ENCODE measurements at places on chromosomes 16 and 17.

- no peak for DNase-seq
Observed at GRCh38 chr16:68686905-68687304, 41.8 kb downstream of the CDH3 start.

- DNase-seq: no peak
Observed at GRCh38 chr16:20937736-20938135, 37.2 kb downstream of the LYRM1 start.

- DNase-seq: no peak
Observed at GRCh38 chr17:50027881-50028735, 27.8 kb upstream of the ITGA3 start.

DNA sequence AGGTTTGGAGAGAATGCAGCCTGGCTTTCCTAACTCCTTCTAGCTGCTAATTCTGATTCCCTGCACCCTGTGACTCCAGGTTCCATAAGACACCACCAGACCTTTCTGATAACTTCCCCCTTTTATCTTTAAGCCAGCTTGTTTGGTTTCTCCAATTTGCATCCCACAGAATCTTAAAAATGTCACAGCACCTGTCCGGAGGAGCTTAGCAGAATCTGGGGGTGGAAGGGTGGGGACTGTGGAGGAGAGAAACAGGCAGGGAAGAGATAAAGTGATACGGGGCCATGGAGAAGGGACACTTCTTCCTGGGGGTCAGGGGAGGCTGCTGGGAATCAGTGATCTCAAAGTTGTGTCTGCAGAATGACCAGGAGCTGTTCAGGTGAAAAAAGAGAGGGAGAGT is 59.4 kb downstream of the FOXL1 start:
- DNase-seq: no peak

- no peak for DNase-seq
Observed at GRCh38 chr16:78102865-78103264, 3.4 kb downstream of the WWOX start.

Measured in activated gamma-delta T cell treated with Interleukin-2 at 50 U/mL for 16 hours (primary cell).